Right atrium auricular region (tissue), 2 donors: ENCODE measurements at places on chromosomes 12 and 14. TPM values are rescaled to one million over a fixed set of nuclear protein-coding genes. Genes with fewer than 3 reads are reported as not detected.
A peak's percentile ranks its signal among the peaks of the same experiment; 100 is the strongest.

DNA sequence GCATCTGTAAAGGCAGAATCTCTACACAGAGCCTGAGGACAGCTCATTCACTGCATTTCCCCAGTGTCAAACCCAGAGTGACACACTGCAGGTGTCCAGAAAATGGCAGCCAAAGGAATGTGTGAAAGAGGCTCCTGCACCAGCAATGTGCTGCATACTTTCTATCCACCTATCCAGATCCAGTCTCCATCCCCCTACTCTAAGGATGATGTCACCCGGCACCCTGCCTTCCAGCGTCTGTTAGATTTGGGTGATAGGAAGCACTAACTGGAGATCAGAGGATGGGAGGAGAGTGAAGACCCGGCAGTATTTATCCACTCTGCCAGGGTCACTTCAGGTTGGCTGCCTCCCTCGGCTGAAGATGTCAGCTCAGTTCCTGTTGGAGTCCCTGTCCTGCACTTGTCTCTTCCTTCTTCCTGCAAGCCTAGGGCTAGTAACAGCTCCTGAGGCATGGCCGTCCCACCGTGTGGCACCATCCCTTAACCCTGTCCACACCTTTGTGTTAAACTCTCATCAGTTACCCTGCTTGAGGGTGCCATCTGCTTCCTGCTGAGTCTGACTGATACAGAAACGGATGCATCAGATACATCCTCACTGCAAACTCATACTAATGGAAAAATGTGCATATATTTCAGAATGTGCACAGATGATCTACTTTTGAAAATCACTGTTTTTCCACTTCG, 13.0 kb upstream of the GPR68 start:
- peaks cover 31% of the 10 kb centered on the region for H3K4me1 ChIP-seq
- H3K36me3 ChIP-seq, result no peaks in the 10 kb centered on the region
- H3K27me3 ChIP-seq, result no peaks in the 10 kb centered on the region
- peak overlapping the region; percentile 65 for H3K27ac ChIP-seq

DNA sequence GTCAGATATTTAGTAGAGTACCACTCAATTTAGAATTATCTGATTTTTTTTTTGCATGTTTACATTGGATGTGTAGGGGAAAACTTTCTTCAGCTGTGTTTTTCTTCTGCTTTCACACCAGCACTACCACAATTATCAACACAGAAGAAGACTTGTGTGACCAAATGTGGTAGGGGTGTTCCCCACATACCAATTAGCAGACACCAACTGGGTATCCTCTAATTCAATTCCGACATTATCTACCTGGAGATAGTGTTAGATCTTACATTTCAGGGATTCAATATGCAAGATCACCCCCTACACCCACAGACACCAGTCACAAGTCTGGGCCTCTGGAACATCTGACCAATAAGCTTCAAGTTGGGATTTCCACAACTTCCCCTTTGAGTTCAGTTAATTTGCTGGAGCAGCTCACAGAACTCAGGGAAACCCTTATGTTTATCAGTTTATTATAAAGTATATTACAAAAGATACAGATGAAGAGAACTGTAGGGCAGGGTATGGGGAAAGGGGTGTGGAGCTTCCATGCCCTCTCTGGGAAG, 4.1 kb upstream of the KLRG1 start:
- no peak for DNase-seq
- H3K27me3 ChIP-seq, result no peaks in the 10 kb centered on the region
- H3K4me3 ChIP-seq, result no peak overlapping the region
- H3K27ac ChIP-seq, result no peak overlapping the region
- H3K4me1 ChIP-seq, result no peaks in the 10 kb centered on the region
- no peaks in the 10 kb centered on the region for H3K36me3 ChIP-seq

DNA sequence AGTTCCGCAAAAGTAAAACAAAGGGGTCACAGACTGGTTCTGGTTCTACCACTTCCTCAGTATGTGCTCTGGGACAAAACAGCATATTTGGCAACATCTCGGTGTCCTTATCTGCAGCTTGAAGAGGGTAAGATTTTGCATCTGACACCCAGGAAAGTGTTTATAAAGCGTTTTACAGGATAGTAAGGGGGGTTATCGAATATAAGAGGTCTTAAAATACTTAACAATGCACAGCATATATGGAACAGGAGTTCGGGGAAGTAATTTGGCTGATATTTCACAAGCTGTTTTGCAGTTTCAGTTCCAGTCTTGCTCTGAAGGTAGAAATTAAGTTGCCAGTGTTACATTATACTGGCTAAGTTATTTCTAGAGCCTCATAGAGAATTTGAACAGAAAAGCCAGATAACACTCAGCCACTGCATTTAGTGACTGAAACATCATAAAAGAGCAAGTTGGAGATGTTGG, 904 bp upstream of the MAP4K5 start:
- no peaks in the 10 kb centered on the region for H3K27me3 ChIP-seq
- H3K4me1 ChIP-seq, result no peaks in the 10 kb centered on the region
- no peak overlapping the region for H3K27ac ChIP-seq
- no peaks in the 10 kb centered on the region for H3K36me3 ChIP-seq

DNA sequence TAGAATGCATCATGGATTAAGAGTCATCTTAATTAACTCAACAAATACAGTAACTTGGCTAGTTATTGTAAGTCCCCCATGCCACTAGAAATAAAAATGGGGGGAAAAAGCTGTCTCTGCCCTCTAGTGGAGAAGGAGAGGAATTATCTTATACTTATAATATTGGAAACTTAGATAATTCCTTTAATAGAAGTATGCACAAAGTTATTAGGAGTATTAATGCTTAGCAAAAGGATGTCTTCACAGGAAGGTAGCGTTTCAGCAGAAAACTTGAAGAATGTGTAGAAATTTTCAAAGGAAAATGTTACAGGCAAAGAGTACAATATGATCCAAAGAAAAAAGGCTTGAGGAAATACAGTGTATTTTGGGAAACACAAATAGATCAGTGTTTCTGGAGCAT, 19.8 kb downstream of the OR5AU1 start:
- no peaks in the 10 kb centered on the region for H3K4me1 ChIP-seq
- no peak overlapping the region for H3K4me3 ChIP-seq
- no peak overlapping the region for H3K27ac ChIP-seq
- no peaks in the 10 kb centered on the region for H3K27me3 ChIP-seq
- no peaks in the 10 kb centered on the region for H3K36me3 ChIP-seq

The EXD2 gene
- 16.7 TPM for total RNA-seq

The EFCAB11 gene
- total RNA-seq, result 2.0 TPM

The SIRT4 gene
- total RNA-seq, result 5.6 TPM

The NTF3 gene
- 0.63 TPM for total RNA-seq

The C12orf56 gene
- not detected for total RNA-seq

The SCN8A gene
- total RNA-seq, result 0.24 TPM

The CISTR gene
- 3.7 TPM for total RNA-seq

DNA sequence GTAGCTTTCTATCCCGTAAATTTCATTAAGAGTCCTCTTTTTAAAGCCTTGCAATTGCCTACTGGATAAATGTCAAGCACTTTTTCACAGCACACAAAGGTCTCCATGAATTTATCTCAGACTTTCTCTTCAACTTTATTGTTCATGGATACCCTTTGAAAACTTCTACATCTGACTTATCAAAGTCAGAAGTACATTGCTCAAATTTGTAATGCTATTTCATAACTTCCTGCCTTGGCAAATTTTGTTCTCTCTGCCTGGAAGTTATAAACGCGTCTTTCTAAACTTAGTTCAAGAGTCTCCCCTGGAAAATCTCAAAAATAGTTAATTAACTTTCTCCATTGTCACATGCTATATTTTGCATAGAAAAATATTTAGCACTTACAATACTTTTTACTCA, 55.9 kb upstream of the RERGL start:
- H3K27me3 ChIP-seq, result no peaks in the 10 kb centered on the region
- H3K4me3 ChIP-seq, result no peak overlapping the region
- H3K27ac ChIP-seq, result no peak overlapping the region
- no peaks in the 10 kb centered on the region for H3K36me3 ChIP-seq
- DNase-seq, result no peak
- no peaks in the 10 kb centered on the region for H3K4me1 ChIP-seq

- no peak overlapping the region for H3K4me3 ChIP-seq
- no peak for DNase-seq
- no peaks in the 10 kb centered on the region for H3K4me1 ChIP-seq
- no peak overlapping the region for H3K27ac ChIP-seq
- H3K36me3 ChIP-seq, result no peaks in the 10 kb centered on the region
- no peaks in the 10 kb centered on the region for H3K27me3 ChIP-seq
These were observed 4.8 kb downstream of the KRT4 start for GRCh38 chr12:52809166-52809565.

The SLC4A8 gene
- 1.1 TPM for total RNA-seq

The TESPA1 gene
- total RNA-seq, result not detected

GRCh38 chr14:57970175-57970574, 104.3 kb upstream of the SLC35F4 start:
- H3K36me3 ChIP-seq, result no peaks in the 10 kb centered on the region
- no peak overlapping the region for H3K4me3 ChIP-seq
- no peaks in the 10 kb centered on the region for H3K4me1 ChIP-seq
- no peaks in the 10 kb centered on the region for H3K27me3 ChIP-seq
- H3K27ac ChIP-seq, result no peak overlapping the region

GRCh38 chr14:105067140-105067968, 2.1 kb upstream of the GPR132 start:
- H3K27me3 ChIP-seq, result no peaks in the 10 kb centered on the region
- H3K36me3 ChIP-seq, result no peaks in the 10 kb centered on the region
- H3K4me3 ChIP-seq, result no peak overlapping the region
- H3K27ac ChIP-seq, result no peak overlapping the region
- H3K4me1 ChIP-seq, result no peaks in the 10 kb centered on the region

DNA sequence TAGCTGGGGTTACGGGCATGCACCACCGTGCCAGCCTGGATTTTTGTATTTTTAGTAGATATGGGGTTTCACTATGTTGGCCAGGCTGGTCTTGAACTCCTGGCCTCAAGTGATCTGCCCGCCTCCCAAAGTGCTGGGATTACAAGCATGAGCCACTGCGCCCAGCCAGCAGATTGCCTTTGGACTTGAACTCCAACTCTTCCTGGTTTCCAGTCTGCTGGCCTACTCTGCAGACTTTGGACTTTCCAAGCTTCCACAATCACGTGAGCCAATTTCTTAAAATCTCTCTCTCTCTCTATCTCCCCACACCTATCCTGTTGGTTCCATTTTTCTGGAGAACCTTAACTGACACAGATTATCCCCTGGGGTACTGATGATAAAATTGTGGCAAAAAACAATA, 55.0 kb downstream of the EMP1 start:
- H3K4me3 ChIP-seq, result no peak overlapping the region
- no peak overlapping the region for H3K27ac ChIP-seq
- H3K36me3 ChIP-seq, result no peaks in the 10 kb centered on the region
- no peaks in the 10 kb centered on the region for H3K4me1 ChIP-seq
- no peaks in the 10 kb centered on the region for H3K27me3 ChIP-seq

The CLECL1 gene
- not detected for total RNA-seq

The SYT10 gene
- total RNA-seq, result 0.08 TPM

- H3K27me3 ChIP-seq, result no peaks in the 10 kb centered on the region
- H3K4me1 ChIP-seq, result peaks cover 22% of the 10 kb centered on the region
- H3K36me3 ChIP-seq, result no peaks in the 10 kb centered on the region
- H3K27ac ChIP-seq, result peak overlapping the region; percentile 76
These were observed 400 bp upstream of the PRIMA1 start for GRCh38 chr14:93788543-93789227.

DNA sequence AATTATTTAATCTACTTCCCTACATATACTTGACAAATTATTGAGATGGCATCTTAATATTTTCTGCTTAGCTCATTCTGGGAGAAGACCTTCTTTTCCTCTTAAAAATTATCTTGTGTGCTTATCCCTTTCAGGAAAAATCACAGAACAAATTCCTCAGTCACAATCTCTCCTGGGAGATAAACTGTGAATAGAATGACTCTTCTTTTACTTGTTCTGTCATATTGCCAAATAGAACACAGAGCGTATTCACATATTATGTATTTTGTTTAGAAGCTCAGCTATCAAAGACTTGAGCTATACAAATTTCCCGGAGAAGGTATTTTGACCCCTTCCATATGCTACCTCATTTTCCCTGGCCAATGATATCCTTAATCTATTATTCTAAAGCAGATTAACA, 146.7 kb downstream of the TMEM117 start:
- no peak for DNase-seq
- H3K27ac ChIP-seq, result no peak overlapping the region
- no peaks in the 10 kb centered on the region for H3K36me3 ChIP-seq
- H3K27me3 ChIP-seq, result no peaks in the 10 kb centered on the region

GRCh38 chr14:31271648-31272047, 64.1 kb upstream of the HECTD1 start:
- H3K27ac ChIP-seq, result no peak overlapping the region
- DNase-seq, result no peak
- H3K36me3 ChIP-seq, result no peaks in the 10 kb centered on the region
- no peaks in the 10 kb centered on the region for H3K27me3 ChIP-seq
- no peaks in the 10 kb centered on the region for H3K4me1 ChIP-seq
- H3K4me3 ChIP-seq, result no peak overlapping the region

The MYO1A gene
- total RNA-seq, result 0.08 TPM

GRCh38 chr12:76346798-76347420, 1.3 kb downstream of the BBS10 start:
- peaks cover 39% of the 10 kb centered on the region for H3K4me1 ChIP-seq
- H3K27me3 ChIP-seq, result no peaks in the 10 kb centered on the region
- DNase-seq, result no peak
- H3K36me3 ChIP-seq, result no peaks in the 10 kb centered on the region

The GDF3 gene
- not detected for total RNA-seq

The GALNT16 gene
- 56.8 TPM for total RNA-seq

- H3K4me3 ChIP-seq, result peak overlapping the region; percentile 84
- no peaks in the 10 kb centered on the region for H3K4me1 ChIP-seq
- H3K27ac ChIP-seq, result peak overlapping the region; percentile 94
- H3K27me3 ChIP-seq, result no peaks in the 10 kb centered on the region
- no peak for DNase-seq
- H3K36me3 ChIP-seq, result no peaks in the 10 kb centered on the region
These were observed 1.3 kb downstream of the RASSF3 start for GRCh38 chr12:64611341-64612284.

GRCh38 chr12:6460751-6461371, 9.0 kb downstream of the TAPBPL start:
- H3K4me1 ChIP-seq, result peaks cover 21% of the 10 kb centered on the region
- H3K27ac ChIP-seq, result peak overlapping the region; percentile 51
- peaks cover 89% of the 10 kb centered on the region for H3K36me3 ChIP-seq
- DNase-seq, result no peak
- no peaks in the 10 kb centered on the region for H3K27me3 ChIP-seq

The BRI3BP gene
- 2.8 TPM for total RNA-seq

DNA sequence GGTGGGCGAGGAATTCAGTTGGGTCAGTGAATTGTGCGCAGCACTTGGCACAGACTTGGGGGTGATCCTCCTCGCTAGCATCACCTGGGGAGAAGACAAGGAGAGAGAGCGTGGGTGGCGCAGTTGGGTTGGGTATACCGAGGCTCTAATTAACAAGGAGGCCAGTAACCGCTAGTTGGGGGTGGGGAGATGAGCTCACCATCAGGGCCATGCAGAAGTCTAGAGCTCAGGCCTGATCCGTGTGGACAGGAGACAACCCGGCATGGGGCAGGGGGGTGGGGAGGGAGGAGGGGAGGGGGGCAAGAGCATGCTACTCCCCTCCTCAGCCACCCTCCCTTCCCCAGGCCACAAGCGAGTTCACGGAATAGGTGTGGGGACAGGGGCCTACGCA, 580 bp downstream of the SALL2 start:
- no peaks in the 10 kb centered on the region for H3K27me3 ChIP-seq
- peaks cover 14% of the 10 kb centered on the region for H3K4me1 ChIP-seq
- peak overlapping the region; percentile 83 for H3K27ac ChIP-seq

GRCh38 chr12:29039013-29039412, 110.1 kb upstream of the FAR2 start:
- H3K27me3 ChIP-seq, result no peaks in the 10 kb centered on the region
- no peak overlapping the region for H3K27ac ChIP-seq
- H3K4me3 ChIP-seq, result no peak overlapping the region
- H3K4me1 ChIP-seq, result no peaks in the 10 kb centered on the region

The KRT71 gene
- total RNA-seq, result not detected

GRCh38 chr12:54948171-54948570, 36.4 kb downstream of the TESPA1 start:
- H3K27ac ChIP-seq, result no peak overlapping the region
- DNase-seq, result no peak
- H3K27me3 ChIP-seq, result no peaks in the 10 kb centered on the region
